ENCODE measurements at places on chromosomes 13 and 19.

DNA sequence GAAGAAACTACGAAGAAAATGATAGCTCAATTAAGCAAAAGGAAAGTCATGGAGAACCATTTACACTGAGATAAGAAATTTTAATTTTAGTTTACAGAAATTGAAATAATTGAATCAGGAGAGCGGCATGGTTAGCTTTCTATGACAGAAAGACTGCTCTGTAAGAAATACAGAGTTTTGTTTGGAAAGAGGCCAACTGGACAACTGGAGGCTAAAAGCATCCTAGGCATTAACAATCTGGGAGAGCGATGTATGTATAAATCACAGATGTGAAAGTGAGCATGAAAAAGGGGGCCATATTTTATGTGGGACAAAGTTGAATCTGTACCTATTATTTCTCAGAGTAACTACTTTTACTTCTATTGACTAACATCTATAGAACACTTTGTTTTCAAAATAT lies 1608.8 kb upstream of the PCDH20 start:
- DNase-seq: no peak

- no peak for DNase-seq
These were observed 13.5 kb downstream of the PPP1R13L start for GRCh38 chr19:45391346-45391745.

DNA sequence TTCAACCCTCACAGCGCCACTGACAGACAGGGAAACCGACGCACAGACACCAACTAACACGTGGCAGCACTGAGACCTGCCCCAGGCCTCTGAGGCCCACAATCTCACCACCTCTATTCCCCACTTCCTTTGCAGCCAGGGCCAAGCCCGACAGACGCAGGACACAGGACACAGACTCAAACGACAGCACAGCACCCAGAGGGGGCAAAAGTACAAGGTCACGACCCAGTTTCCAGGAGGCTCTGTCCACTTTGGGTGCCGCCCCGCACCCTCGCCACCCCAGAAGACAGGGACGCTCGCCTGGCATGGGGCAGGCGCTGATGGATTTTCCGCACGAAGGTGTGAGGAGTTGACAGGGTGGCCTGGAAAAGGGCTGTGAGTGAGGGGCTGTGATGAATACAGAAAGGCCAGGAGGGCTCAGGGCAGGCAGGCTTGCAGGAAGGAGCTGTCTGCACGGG lies 48.8 kb downstream of the MLLT1 start:
- DNase-seq: no peak

DNA sequence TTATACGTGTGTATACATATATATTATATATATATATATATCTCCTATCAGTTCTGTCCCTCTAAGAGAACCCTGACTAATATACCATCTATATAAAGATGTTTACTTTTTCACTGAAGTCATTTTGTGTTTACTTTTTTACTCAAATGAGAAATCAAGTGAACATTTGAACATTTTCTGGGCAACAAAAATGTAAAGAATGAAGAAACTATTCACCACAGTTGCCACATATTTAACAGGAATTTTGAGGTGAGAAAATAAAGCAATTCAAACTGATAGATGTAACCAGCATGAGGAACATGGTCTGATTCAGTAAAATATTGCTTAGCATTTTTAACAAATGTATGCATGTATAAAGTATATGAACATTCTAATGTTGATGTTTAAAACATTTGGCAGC lies 299.2 kb upstream of the KLHL1 start:
- no peak for DNase-seq

- DNase-seq: no peak
These were observed 5.9 kb downstream of the LRRC4B start for GRCh38 chr19:50562329-50562728.

GRCh38 chr13:44458313-44458975 lies 84.8 kb downstream of the SERP2 start:
- no peak for DNase-seq

- no peak for DNase-seq
These were observed 55.9 kb downstream of the STARD13 start for GRCh38 chr13:33229446-33230177.

DNA sequence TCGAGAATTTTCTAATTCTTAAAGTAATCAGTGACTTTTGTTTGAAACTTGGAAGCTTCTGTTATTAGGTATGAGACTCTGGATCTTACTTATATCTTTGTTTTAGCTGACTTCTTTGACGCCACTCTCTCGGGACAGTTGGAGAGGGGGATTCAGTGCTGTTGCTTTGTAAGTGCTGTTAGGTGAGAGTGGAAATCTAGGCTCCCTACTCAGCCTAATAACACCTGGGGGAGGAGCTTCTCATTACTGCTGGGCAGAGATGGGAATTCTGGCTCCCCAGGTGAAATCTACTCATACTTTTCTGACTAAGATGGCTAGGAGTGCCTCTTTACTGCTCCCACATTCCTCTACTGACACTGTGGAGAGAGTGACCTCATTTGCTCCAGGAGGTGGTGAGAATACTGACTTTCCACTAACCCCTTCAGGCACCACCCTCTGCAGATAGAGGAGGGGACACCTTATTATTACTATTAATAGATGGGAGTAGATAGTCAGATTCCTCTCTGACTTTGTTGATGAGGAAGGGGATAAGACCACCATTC lies 324.9 kb upstream of the SPRY2 start:
- DNase-seq: no peak

DNA sequence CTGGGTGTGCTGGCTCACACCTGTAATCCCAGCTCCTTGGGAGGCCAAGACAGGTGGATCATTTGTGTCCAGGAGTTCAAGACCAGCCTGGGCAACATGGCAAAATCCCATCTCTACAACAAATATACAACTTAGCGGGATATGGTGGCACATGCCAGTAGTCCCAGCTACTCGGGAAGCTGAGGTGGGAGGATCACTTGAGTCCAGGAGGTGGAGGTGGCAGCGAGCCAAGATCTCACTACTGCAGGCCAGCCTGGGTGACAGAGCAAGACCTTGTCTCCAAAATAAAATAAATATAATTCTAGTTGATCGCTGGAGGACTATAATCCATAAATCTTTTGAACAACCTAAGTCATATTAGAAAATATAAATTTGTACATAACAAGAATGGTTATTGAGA lies 1061.5 kb upstream of the PCDH9 start:
- DNase-seq: no peak

- no peak for DNase-seq
These were observed 50.6 kb upstream of the USPL1 start for GRCh38 chr13:30567072-30567471.

DNA sequence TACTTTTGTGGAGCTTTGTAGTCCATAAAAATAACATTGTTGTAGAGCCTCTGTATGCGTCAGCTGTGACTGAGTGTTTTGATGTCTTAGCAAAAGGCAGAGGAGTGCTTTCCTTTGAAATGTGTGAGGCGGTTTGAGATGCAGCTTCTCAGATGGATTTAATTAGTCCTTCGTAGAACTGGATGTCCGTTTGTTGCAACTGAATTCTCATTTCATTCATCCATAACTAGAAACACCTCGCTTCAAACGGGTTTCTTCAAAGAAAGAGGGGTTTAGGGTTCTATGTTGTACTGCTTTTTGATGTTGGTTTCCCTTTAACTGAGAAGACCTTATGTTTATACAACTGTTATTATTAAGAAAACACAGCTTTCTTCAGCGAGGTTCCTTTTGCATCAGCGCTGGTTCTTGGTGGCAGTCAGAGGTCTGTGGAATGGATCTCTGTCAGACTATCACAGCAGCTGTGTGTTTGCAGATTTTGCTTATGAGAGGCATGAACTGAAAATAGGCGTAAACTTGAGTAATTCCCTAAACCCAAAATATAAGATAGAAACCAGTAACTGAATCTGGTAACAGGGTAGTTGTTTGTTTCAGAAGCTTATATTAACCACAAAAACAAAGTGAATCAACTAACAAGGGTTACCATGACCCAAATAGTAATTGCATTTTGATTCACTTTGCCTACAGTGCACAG lies 194.4 kb downstream of the GGACT start:
- DNase-seq: no peak

DNA sequence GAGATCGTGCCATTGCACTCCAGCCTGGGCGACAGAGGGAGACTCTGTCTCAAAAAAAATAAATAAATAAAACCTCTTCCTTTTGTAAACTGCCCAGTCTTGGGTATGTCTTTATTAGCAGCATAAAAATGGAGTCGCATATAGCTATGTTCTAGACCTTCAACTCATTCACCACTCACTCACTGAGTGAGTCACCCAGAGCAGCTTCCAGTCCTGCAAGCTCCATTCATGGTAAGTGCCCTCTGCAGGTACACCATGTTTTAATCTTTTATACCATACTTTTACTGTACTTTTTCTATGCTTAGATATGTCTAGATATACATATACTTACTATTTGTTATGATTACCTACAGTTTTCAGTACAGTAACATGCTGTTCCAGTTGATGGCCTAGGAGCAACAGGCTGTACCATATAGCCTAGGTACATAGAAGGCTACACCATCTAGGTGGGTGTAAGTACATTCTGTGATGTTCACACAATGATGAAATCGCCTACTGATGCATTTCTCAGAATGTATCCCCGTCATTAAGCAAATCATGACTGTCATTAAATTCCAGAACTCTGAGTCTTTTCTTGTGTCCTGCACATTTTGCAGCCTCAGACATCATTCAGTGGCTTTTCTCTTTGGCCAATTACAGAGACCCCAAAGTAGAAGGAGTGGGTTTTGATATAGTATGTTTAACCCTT lies 13.7 kb upstream of the FARP1 start:
- DNase-seq: no peak

DNA sequence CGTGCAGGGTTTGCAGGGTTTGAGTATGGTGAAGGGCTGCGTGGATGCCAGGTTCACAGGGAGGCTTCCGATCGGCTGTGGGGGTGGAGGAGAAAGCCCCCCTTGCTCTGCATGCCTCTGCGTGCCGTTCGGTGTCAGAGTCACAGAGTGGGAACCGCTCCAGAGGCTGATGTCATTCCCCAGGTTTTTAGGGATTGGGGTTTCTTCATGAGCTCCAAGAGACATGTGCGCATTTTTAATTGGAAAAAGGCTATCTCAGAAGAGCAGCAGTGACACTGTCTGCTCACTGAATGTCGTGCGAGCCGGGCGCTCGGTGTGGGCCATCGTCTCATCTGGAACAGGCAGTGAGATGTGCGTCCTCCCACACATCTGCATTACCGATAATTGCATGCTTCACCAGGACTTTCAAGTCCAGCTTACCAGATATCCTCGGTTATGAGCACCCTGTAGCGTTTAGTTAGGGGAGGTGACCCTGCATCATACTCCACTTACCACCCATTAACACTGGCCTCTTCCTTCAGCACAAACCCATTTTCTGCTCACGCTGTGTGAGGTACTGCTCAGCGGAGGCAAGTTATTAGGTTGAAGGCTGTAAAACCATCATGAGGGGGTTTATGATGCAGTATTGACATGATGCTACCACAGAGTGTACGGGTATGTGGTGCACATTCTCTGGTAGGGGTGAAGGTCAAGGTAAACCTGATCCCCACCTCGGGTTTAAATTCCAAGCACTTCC lies 1.7 kb downstream of the MCF2L start:
- DNase-seq: no peak

DNA sequence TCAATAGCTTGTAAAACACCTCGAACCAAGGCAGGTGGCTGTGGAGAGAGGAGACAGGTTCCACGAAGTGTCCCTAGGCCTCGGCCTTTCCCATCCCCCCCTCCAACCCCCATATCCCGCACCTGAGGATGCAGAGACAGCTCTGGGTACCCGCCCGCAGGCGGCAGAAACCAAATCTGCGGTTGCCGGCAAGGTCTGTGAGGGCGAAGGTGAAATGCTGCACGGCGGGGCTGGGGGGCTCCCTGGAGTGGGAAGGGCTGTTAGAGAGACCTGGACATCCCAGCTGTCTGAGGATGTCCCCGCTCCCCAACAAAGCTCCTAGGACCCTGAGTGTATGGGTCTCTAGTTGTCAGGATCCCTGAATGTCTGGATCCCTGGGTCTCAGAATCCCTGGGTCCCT lies 2.8 kb downstream of the DENND1C start:
- DNase-seq: no peak

DNA sequence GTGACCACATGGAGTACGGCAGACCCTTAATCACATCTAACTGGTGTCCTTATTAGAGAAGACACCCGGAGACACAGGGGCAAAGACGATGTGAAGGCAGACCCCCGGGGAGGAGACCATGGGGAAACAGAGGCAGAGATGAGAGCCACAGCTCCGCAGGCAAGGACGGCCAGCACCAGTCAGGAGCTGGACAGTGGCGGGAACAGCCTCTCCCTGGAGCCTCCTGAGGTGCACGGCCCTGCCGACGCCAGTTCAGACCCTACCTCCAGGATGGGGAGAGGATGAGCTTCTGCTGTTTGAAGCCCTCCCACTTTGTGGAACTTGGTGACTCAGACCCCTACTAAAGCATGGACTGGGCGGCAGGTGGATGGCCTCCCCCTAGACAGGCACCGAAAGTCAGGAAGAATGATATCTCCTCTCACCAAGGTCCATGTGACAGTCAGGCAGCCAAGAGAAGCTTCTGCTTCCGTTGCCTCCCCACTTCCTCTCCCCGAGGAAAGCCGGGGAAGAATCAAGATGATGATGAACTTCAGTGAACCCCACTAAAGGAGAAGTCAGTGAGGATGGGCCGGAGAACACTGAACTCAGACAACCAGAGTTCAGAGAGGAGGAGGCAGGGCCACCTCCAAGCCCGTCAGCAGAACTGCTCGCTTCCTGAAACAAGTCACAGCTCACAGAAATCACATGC lies 25.4 kb downstream of the RAB20 start:
- DNase-seq: no peak

DNA sequence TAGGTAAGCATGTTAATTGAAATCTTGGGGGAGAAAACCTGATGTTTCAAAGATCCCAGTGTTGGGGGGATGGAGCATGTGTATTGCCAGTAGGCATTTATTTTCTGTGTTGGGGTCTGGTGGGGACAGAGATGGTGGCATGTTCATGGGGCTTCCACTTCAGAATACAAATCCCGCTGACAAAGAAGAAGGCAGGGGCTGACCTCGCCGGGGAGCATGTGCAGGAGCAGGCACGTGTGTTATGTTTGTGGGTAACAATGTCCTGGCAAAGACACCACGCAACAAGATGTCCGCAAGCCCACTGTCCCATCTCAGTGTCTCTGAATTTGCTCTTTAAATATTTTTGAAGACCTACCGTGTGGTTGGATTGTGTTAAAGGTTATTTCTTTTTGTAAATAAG lies 164.5 kb downstream of the TEX29 start:
- no peak for DNase-seq

GRCh38 chr19:17530586-17530985 lies 19.1 kb downstream of the PGLS start:
- no peak for DNase-seq

GRCh38 chr19:14661372-14661924 lies 13.2 kb downstream of the ADGRE3 start:
- DNase-seq: no peak
